Putamen (tissue), 1 donor: ENCODE measurements at places on chromosomes 2 and 18.

- DNase-seq = no peak
Measured at GRCh38 chr2:68932402-68932801, 20.3 kb downstream of the GKN2 start.

DNA sequence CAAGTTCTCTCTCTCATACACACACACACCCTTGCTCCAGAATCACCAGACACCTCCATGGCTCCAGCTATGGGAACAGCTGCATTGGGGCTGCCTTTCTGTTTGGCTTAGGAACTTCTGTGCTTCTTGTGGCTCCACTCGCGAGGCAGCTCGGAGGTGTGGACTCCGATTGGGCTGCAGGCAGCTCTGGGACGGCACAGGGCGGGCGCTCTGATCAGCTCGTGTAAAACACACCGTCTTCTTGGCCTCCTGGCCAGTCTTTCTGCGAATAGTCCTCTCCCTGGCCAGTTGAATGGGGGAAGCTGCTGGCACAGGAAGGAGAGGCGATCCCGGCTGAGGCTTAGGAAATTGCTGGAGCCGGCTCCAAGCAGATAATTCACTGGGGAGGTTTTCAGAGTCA lies 22.4 kb downstream of the FOSL2 start:
- DNase-seq = no peak

DNA sequence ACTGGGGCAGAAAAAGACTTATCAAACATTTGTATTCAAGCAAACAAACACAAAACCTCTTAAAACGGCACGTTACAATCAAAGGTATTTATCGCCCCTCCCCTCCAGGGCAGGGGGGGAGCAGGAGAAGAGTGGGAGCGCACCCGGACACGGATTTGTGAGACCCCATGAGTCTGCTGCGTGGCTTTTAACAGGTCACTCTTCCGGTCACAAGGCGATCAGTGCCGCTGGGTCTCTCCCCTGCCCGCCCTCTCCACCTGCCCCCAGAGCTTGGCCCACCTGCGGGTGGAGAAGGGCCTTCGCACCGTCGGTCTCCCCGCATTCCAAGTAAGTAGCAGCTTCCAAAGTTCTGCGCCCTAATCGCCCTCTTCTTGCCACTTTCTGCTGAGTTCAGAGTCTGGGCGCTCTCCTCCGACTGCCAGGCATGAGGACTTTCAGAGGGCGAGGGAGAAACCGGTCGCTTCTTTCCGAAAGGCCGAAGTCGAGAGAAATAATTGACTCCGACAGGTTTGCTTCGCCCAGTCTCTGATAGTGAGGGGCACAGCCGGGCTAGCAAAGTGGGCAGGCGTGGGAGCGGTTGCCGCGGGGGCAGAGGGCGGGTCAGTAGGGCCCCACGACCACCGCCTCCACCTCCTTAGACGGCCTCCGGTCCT lies 800 bp downstream of the RPRM start:
- DNase-seq = no peak

GRCh38 chr2:189783451-189783926 lies 650 bp downstream of the ORMDL1 start:
- DNase-seq = peak; percentile 21

GRCh38 chr2:47777277-47777937 lies 5.5 kb upstream of the MSH6 start:
- DNase-seq = no peak

GRCh38 chr2:50748671-50749070 lies 283.3 kb downstream of the NRXN1 start:
- no peak for DNase-seq

DNA sequence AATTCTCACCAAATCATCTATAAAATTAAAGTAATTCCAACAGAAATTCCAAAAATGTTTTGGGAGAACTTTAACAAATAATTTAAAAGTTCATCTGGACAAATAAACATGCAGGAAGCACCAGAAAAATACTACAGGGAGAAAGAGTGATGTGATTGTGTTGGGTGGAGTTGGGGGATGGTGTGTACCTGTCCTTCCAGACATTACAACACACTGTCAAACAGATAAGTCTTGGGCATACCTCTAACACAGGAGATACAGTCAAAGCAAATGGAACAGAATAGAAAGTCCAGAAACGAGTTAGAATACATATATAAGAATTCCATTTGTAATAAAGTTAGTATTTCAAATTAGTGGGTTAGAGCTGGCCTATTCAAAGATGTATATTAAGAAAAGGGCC lies 22.6 kb downstream of the METTL8 start:
- DNase-seq = no peak

DNA sequence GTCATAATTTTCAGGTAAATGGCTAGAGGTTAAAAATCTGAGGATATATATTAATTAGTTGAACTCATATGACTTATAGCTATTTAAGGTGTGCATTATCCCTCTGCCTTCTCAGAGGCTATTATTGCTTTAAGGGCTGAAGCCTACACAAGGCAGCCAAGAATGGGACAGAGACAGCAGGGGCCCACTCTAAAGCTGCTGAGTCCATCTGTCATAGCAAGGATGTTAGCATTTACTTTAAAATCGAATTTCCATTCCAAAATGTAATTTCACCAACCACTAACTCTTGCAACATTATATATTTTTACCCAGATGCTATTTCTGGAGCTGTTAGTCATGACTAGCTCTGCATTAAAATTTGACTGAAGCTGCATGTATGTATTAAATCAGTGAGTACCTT lies 236.3 kb upstream of the FSIP2 start:
- DNase-seq = peak; percentile 32

DNA sequence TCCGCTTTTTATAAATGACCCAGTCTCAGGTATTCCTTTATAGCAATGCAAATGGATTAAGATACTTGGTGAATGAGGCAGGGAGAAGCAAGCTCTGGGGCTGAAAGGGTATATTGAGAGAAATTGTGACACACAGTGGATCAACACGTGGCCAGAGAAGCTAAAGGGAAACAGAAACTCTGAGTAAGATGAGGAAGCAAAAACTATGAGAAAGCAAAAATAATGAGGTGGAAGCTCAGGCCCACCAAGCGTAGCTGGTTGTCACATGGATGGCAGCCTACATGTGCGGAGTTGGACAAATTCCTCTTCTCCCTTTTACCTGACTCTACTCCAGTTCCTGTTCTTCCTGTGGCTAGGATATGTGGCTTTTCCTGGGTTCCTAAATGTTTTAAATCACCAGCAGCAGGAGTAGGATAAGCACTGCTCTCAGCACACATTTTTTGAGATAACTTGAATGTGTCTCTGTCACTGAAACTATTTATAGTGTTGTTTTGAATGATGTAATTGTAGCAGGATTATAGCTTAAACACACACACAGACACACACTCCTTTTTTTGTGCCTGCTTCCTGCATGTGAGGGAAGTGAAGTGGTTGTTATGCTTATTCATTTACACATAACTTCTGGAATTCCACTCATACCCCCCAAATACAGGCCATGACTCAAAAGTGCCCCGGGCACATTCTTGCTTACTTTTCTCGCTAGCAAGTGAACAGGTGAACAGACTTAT lies 30.1 kb upstream of the EPC2 start:
- no peak for DNase-seq

DNA sequence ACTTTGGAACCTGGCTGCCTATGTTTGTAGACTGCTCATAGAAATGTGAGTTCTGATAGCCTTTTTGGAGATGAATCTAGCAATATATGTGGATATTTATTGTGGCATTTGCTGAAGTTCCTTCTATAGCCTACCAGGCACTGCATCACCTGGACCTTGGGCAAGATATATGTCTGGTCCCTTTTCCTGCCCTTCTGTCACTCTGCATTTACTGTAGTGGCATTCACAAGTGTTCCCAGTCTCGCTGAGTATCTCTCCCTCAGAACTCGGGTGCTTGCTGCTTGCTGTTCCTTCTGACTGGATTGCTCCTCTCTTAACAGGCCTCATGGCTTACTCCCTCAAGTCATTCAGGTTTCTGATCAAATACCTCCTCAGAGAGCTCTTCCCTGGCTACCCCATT lies 145.0 kb downstream of the UBE2E3 start:
- no peak for DNase-seq

DNA sequence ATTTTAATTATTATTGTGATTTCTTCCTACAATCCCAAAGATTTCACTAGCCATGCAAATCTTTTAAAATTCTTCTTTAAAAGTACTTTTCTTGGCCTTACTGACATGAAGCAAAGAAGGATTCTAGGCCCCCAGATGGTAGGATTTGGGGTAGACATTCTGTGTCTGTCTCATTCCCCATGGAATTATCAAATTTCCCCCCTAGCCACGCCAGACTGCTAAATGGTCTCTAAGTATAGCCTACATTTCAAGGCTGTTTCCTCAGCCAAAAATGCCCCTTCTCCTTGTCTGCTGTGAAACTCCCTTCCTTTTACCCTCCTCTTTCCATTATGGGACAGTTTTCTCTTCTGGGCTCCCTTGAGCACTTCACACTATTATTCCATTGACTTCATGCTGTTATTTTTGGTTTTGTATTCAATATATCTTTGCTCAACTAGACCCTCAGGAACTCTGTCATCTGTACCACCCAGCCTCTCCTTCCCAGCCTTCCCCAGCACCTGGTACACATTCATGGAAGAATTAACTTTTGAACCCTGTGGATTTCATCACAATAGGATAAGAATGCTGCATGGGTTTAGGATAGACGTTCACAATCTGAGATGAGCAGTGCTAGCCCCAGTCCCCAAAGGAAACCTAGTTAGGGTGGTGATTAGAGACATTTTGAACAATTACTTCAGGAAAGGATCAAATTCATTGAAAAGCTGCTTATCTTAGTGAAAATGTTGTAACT lies 21.5 kb upstream of the CYP1B1 start:
- DNase-seq = no peak

GRCh38 chr18:67359873-67360838 lies 156.4 kb downstream of the DSEL start:
- DNase-seq = peak; percentile 68

- peak; percentile 67 for DNase-seq
Measured at GRCh38 chr2:190180313-190181122, 118.0 kb upstream of the MSTN start.

DNA sequence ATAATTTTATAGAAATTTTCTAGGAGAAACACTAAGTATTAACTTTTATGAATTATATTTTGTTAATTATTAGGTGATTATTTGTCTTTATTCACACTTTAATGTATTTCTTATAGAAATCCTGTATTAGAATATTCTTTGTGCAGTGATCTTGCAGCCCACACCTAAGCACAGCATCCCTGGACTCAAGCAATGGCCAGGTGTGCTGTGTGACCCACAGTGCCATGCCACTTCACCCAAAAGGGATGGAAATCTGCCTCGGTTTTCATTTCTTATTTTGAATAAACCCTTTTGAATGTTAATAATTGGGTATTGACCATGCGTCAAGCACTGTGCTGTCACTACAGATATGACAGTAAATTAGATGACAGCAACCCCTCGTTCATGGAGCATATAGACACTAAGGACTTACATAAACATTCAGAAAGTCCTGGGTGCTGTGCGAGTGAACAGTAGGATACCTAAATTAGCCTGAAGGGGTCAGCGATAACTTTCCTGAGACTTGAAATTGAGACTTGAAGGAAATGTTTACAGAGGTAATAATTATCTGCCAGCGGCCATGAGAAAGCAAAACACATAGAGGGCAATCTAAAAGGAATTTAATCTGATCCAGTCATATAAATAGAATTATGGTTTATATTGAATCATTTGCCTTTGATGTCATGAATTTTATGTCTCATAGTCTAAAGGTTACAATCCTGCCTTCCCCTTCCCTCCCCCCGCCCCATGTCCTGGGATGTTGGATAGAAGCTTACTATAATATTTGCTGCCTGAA lies 52.7 kb upstream of the CALCRL start:
- DNase-seq = no peak

- peak; percentile 8 for DNase-seq
Measured at GRCh38 chr2:43224571-43225092, 1.8 kb downstream of the ZFP36L2 start.
